ENCODE measurements at places on chromosomes 6 and 20. TPM values are rescaled to one million over a fixed set of nuclear protein-coding genes. Genes with fewer than 3 reads are reported as not detected.
A peak's percentile ranks its signal among the peaks of the same experiment; 100 is the strongest.

- no peaks in the 10 kb centered on the region for H3K27me3 ChIP-seq
- H3K36me3 ChIP-seq: no peaks in the 10 kb centered on the region
- DNase-seq: peak; percentile 11
- peaks cover 14% of the 10 kb centered on the region for H3K4me1 ChIP-seq
- peak overlapping the region; percentile 43 for H3K27ac ChIP-seq
Observed at GRCh38 chr6:43454696-43455530, 435 bp downstream of the DLK2 start.

DNA sequence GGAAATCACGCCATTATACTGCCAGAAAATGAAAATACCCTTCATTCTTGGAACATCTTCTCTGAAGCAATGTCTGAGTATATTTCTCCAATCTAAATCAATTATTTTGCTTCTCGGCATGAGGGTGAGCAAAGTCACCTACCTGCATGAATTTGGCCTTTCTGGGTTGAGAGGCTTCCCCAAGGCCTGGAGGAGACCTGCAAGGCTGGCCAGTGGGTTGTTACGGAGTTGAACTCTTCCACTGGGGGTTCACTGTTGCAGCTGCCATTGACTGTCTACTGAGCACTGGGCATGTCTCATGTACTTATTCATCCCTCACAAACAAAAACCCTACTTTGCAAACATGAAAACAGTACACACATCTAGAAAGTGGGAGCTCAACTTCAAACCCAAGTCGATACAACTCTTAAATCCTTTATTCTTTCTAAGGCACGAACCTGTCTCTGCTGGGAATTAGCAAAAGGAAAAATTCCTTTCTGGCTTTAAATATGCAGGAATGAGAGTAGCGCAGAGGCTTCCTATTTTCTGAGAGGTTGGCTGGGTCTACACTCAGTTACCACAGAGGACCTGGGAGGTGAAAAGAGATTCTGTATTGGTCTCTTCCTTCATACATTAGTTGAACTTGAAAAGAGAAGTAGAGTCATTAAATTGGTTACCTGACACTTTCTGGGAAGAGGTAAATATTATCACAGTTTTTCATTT lies 87.6 kb upstream of the SGK1 start:
- H3K27me3 ChIP-seq: no peaks in the 10 kb centered on the region
- H3K4me1 ChIP-seq: peaks cover 12% of the 10 kb centered on the region
- DNase-seq: no peak
- no peak overlapping the region for H3K27ac ChIP-seq

- H3K4me3 ChIP-seq: no peak overlapping the region
- H3K36me3 ChIP-seq: no peaks in the 10 kb centered on the region
- H3K27ac ChIP-seq: no peak overlapping the region
Observed at GRCh38 chr6:40395066-40395697, 192.0 kb downstream of the LRFN2 start.

DNA sequence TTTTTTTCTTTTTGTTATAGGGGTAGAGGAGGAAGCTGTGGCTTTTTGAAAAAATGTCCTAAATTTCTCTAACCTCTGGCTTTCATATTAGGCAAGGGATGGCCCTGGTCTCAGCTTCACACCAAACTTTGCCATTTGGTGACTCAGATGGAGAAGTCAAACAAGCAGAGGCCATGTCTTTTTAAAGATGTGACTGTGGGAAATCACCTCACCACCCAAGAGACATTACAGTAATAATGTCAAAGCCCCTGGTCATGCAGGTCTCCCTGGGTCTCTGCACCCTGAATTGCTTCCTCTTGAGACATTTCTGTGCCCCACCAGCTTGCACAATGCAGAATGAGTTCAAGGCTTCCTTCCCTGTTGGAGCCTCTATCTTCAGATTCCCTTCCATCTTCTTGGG lies 39.5 kb upstream of the ADGRF5 start:
- DNase-seq: no peak
- peaks cover 3% of the 10 kb centered on the region for H3K27me3 ChIP-seq
- H3K4me1 ChIP-seq: no peaks in the 10 kb centered on the region
- H3K27ac ChIP-seq: no peak overlapping the region
- H3K4me3 ChIP-seq: no peak overlapping the region
- H3K36me3 ChIP-seq: no peaks in the 10 kb centered on the region

DNA sequence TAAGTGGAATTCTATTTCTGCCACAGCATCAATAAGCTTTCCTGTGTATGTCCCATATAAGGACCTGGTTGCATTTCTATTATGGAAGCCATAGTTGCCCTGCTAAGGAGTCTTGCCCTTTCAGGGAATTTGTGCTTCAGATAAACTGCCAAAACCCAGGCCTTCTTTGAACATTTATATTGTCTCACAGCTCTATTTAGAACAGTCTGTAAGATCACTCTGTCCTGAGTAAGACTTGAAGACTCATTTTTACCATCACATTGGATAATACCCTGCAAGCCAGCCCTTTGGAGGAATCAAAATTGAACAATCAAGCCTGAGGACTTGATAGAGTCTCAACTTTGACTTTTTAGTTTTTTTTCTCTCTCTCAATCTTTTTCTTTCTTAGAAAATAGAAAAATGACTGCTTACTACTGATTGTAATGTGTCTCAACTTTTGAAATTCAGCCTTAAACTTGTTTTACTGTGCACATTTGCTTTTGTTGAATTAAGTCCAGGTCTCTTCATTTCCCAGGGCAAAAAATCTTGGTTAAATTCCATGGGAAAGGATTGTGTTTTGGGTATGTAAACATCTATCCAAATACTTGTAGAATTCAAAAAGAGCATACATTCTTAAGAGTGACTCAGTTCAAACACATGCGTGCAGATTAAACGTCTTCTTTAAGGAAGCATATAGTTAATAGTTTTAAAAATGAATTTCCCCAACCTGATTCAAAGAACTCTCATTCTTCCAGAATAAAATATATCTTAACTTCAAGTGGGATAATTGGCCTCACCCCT lies 91.2 kb downstream of the PLCB1 start:
- H3K4me3 ChIP-seq: no peak overlapping the region
- peaks cover 7% of the 10 kb centered on the region for H3K36me3 ChIP-seq
- no peaks in the 10 kb centered on the region for H3K4me1 ChIP-seq
- no peak overlapping the region for H3K27ac ChIP-seq
- no peak for DNase-seq

GRCh38 chr20:19929481-19930145 lies 87.5 kb upstream of the NAA20 start:
- H3K4me1 ChIP-seq: no peaks in the 10 kb centered on the region
- H3K27me3 ChIP-seq: peaks cover 30% of the 10 kb centered on the region
- no peak overlapping the region for H3K4me3 ChIP-seq
- H3K27ac ChIP-seq: no peak overlapping the region

GRCh38 chr6:131175564-131175963 lies 40.3 kb downstream of the AKAP7 start:
- no peak overlapping the region for H3K4me3 ChIP-seq
- no peak overlapping the region for H3K27ac ChIP-seq
- no peaks in the 10 kb centered on the region for H3K27me3 ChIP-seq

DNA sequence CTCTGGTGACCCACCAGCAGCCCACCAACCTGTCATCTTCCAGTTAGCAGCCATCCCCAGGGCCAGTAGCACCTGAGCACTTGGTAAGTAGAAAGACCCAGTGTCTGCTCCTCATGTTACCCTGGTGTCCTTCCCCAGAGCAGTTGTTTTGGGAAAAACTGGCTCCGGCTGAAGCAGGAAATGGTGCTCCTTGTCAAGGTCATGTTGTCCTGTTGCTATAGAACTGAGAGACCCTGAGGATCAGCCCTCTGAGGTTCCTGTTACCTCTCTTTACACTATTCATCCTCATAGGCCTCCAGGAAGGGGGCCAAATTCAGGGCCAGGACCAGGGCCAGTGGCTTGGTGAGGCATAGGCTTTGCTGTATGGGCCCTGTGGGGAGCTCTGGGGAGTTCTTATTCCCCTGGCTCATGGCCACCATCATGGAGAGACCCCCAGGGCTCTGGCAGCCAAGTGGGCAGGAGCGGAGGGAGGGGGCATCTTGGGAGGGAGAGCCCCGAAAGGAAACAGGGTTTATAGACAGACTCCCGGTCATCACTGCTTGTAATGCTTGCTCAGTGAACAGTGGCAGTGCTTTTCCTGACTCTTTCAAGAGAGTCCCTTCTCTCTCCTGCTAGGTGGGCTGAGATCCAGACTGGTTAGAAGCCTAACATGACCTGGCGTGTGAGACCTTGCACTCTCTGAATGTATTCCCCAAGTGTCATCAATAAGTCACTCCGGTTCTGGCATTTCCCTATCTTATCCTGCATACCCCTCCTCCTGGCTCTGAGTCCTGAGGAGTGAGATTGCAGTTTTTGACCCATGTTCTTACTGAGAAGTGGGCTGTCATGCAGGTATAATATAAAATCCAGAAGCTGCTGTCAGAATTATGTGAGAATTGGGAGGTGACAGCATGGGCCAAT lies 50.7 kb downstream of the PPARD start:
- peak overlapping the region; percentile 79 for H3K27ac ChIP-seq
- DNase-seq: no peak
- no peaks in the 10 kb centered on the region for H3K36me3 ChIP-seq
- H3K4me3 ChIP-seq: no peak overlapping the region

GRCh38 chr20:31746068-31746878 lies 7.2 kb downstream of the TPX2 start:
- H3K27me3 ChIP-seq: no peaks in the 10 kb centered on the region
- H3K27ac ChIP-seq: no peak overlapping the region
- no peaks in the 10 kb centered on the region for H3K4me1 ChIP-seq
- DNase-seq: no peak
- H3K4me3 ChIP-seq: no peak overlapping the region
- no peaks in the 10 kb centered on the region for H3K36me3 ChIP-seq

DNA sequence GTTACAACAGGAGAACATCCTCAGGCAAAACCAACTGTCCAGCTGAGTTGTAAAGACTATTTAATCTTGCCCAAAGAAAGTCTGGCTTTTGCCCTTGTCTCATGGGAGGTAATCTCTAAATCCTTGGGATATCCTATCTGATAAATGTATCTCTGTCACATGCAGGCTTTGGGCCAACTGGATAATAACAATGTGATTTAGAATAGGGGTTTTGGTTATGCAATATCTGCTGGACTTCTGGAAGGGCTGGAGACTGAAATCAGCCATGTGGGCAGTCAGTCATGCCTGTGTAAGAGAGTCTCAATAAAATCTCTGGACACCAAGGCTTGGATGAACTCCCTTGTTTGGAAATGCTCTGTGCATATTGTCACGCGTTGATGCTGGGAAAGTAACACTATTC lies 56.3 kb upstream of the PRL start:
- H3K27me3 ChIP-seq: peaks cover 7% of the 10 kb centered on the region
- H3K36me3 ChIP-seq: no peaks in the 10 kb centered on the region
- DNase-seq: no peak
- no peak overlapping the region for H3K27ac ChIP-seq
- H3K4me1 ChIP-seq: no peaks in the 10 kb centered on the region

The C6orf132 gene
- polyA plus RNA-seq: not detected

The CCR6 gene
- 0.27 TPM for polyA plus RNA-seq

The PLCB4 gene
- polyA plus RNA-seq: not detected

Data from naive thymus-derived CD8-positive, alpha-beta T cell (primary cell).